ENCODE measurements at places on chromosomes 11 and 22.

DNA sequence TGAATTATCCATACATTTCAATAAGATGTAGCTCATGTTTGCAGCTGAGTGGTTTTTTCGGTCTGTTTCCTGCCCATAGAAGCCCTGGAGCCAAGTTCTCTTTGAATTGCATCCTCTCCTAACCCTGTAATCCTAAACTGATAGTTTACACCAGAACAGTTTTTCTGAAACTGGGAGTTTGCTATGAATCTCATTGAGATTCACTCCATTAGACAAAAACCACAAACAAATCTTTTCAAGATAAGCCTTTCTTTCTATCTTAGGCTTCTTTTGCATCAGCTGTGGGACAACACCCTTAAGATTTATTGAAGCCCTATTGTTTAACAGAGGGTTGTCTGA lies 324.8 kb downstream of the DYNC2H1 start:
- no peak for DNase-seq

- DNase-seq, result peak; percentile 52
These were observed 178.5 kb downstream of the ARHGAP42 start for GRCh38 chr11:100865443-100866065.

GRCh38 chr22:50526834-50527801 lies 1.7 kb upstream of the SCO2 start:
- peak; percentile 90 for DNase-seq

DNA sequence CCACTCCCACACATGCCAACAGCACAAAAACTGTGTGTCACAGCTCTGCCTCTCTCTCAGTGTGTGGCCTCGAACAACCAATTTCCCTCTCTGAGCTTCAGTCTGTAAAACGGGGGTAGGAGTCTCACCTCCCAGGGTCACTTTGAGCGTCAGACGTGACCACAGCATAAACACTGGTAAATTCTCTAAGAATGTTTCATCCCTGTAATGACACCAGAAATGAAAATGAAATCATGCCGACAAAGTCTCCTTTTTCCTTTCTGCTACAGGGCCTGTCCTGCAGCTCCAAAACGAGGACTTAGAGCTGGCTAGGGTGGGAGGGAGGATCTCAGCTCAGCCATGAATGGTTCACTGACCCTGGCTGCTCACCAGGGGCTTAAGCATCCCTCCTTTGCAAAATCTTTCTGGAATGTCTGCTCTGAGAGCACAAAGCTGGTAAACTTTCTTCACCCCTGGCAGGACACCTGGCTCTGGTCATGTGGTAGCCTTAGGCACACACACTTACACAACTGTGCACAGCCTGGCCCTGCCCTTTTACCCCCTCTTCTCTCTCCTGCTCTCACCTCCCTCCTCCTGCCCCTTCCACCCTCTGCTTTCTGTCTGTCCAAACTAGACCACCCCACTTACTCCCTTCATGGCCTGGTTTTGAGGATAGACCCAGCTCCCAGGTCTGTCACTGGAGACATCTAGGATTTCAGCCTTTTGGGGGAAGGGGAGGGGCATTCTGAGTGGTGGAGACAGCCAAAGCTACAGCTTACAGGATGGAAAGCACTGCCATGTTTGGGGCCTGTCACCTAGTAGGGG lies 12.3 kb upstream of the TSKU start:
- no peak for DNase-seq

DNA sequence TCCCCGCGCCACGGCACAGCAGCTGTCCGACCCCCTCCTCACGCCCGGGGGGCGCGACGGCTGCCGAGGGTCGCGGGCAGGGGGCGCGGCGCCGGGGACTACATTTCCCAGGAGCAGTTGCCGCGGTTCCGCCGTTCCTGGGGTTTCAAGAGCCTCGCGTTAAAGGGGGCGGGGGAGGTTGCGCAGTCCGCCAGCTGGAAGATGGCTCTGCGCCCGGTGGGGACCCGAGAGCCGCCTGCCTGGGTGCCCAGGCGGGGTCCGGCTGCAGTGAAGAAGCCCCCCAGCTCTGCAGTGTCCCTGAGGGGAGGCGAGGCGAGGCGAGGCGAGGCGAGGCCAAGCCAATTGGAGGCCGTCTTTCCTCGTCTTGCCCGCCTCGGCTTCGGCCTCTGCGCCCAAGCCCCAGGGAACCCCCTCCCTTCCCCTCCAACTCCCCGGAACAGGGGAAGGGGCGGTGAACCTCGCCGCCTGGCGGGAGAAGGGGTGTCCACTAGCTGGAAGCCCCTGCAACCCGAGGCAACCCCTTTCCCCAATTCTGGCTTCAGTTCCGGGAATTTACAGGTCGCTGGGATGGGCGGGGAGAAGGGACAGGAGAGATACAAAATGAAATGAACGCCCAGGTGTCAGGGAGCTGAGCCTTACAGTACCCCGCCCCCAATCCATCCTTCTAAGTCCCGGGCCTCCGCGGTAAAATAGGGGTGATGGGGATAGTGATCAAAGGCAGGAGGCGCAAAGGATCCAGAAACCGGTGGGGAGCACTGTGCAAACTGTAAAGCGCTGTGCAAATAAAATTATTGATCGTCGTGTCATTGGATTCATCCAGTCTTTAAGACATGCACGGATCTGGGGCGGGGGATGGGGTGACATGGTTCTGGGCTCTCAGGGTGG lies 5.2 kb upstream of the GCAT start:
- peak; percentile 80 for DNase-seq

GRCh38 chr11:33303541-33303940 lies 46.4 kb downstream of the HIPK3 start:
- no peak for DNase-seq

GRCh38 chr11:65417702-65418430 lies 4.7 kb upstream of the NEAT1 start:
- peak; percentile 57 for DNase-seq

GRCh38 chr22:24563246-24563645 lies 7.4 kb downstream of the SNRPD3 start:
- DNase-seq, result no peak

DNA sequence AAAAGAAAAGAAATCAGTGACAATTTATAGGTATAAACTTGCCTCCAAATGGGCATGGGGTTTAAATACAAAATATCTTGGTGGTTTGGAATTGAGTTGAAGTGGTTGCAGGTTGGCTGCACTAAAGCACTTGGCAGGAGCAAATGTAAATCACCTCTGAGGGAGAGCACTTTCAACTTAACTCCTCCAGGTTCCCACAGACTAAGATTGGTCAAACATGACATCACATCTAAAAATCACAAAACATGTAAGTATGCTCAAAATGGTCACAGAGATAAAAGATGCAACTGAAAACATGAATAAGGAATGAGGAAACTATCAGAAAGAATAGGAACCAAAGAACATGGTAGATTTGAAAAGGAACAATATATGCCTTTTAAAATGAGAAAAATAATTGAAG lies 12.3 kb upstream of the SHANK3 start:
- no peak for DNase-seq

GRCh38 chr11:95641495-95641894 lies 148.1 kb downstream of the FAM76B start:
- peak; percentile 62 for DNase-seq

DNA sequence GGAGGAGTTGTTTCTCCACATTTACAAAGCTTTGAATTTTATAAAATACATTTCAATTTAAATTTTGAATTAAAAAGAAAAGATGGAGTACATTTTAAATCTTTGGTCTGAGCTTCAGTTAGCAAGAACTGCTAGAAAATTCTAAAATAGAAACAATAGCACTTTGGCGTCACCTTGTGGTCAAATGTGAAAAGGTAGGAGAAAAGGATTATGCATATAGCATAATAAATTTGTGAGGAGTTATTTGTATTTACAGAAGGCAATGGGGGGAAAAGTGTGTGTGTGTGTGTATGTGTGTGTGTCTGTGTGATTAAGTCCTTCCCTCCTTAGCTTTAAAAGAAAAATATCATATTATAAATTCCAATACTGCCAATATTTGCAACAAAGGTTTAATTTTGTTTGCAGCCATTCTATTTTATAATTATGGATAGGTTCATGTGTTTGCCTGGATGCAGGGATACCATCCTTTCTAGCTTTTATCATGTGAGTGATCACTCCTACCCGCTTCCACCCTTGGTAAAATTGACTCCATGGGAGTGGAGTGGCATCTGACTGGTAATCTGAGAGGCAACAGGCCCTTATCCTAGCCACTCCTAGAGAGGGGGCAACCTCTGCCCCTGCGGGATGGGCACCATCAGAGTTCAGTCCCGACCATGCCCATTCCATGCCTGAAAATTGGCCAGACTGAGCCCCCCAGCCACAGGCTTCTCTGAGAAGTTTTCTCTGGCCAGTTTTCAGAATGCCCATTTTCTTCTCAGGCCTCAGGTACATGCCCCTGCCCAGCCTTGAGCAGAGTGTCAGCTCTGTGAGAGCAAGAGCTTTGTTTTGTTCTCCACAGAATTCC lies 13.6 kb upstream of the LGR4 start:
- DNase-seq, result peak; percentile 81

DNA sequence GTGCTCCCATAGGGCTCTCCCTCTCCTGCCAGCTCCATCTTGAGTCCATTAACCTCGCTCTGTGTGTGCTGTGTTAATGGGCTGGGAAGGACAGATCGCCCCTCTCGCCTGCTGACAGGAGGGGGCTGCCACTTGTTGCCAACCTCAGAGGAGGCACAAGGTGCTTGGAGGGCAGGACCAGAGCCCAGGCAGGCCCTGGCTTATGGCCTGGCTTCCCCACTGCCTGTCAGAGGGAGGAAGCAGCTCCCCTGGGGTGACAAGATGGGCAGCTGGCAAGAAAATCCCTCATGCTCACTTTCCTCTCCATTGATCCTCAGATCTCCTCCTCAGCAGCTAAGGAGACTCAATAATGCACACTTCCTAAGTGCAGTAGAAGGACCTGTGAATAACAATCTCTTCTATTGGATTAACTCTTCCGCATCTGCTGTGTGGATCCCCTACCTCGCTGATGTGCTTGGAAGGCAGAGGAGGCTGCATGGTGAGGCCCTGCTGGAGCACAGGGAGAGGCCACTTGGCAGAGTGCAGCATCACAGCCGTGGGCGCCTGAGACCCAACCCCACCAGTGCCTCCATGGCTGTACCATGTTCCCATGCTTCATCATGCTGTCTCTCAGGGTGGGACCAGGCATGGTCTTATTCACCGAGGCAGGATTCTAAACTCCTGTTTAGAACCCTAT lies 70.3 kb downstream of the TRIM29 start:
- no peak for DNase-seq

DNA sequence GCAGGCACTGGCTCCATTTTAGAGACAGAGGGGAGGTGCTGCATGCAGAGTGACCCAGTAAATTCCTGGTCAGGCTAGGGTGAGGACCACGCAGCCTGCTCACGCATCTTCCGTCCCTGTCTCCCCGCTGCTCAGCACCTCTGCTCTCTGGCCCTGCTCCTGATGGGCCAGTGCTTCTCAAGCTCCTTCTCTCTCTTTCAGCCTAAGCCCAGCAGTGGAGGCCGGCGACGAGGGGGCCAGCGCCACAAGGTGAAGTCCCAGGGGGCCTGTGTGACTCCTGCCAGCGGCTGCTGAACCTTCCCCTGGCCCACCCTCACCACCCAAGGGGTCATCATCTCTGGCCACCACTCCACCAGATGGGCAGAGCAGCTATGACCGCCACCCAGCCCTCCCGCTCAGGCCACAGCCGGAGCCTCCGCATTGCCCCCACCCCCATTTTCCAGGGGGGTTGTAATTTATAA lies 24.7 kb downstream of the GTPBP1 start:
- no peak for DNase-seq

- no peak for DNase-seq
These were observed 49.9 kb downstream of the SCUBE1 start for GRCh38 chr22:43293259-43293654.

- DNase-seq, result no peak
These were observed 8.0 kb upstream of the SLC25A17 start for GRCh38 chr22:40826984-40827741.

- DNase-seq, result no peak
These were observed 17.6 kb downstream of the FADS3 start for GRCh38 chr11:61873588-61874376.

GRCh38 chr22:36344106-36344827 lies 43.5 kb downstream of the MYH9 start:
- DNase-seq, result no peak

GRCh38 chr11:61552108-61552635 lies 28.7 kb downstream of the SYT7 start:
- DNase-seq, result no peak

DNA sequence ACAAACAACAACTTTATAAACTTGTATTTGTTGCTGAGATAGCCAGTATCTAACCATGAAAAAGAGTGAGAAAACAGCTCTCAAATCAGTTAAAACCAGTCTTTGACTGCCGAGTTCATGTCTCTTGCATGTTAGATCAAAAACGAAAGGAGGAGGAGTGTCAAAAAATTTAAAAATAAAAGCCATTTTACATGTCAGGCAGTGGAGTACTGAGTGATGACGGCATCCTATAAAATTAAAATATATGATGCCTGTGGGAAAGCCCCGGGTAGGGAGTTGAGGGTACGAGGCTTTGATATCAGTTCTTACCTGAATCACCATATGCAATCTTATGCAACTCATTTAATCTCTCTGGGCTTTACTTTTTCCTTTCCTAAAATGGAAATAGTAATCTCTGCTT lies 117.3 kb downstream of the ETS1 start:
- no peak for DNase-seq

DNA sequence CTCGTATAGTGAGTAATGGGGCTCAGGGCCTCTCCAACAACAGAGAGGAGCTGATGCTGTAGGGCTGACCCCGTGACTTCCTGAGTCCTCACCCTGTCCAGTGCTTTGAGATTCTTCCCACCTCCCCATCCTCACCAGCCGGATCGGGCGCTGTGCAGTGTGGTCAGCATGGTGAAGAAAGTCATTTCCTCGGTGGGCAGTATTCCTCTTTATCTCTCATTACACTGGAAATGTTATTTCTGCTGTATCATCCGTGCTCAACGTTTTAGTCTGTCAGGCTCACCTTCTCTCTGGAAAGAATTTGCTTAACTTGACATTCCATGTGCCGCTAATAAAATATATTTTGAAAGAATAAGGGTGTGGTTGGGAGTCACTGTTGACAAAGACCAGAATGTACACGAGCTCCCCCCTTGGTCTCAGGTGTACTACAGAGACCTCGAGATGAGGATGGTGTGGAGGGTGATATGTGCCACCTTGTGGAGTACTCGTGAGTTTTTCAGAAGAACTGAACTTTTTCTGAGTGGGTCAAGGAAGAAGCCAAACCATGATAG lies 25.7 kb upstream of the SCGB1A1 start:
- DNase-seq, result peak; percentile 68

- no peak for DNase-seq
These were observed 10.1 kb downstream of the C11orf91 start for GRCh38 chr11:33690290-33691065.

DNA sequence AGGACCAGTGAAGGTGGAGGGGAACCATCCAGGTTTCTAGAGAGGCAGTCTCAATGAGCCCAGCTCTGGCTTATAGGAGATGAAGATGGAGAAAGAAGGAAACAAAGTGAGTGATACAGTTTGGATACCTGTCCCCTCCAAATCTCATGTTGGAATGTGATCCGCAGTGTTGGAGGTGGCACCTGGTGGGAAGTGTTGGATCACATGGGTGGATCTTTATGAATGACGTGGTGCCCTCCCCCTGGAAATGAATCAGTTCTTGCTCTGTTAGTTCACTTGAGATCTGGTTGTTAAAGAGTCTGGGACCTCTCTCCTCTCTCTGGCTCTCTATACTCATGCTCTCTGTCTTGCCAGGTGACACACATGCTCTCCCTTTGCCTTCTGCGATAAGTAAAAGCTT lies 393.1 kb upstream of the NARS2 start:
- no peak for DNase-seq

- DNase-seq, result peak; percentile 66
These were observed 37.3 kb upstream of the SLC22A12 start for GRCh38 chr11:64553554-64554201.

Data from hematopoietic multipotent progenitor cell treated with erythropoietin and hydrocortisone succinate and interleukin-3 and kit ligand, for 4 days (in vitro differentiated cells).